ENCODE measurements at places on chromosomes 13 and 19.

- DNase-seq, result peak; percentile 42
Observed at GRCh38 chr19:10891405-10892086, 20.2 kb downstream of the CARM1 start.

DNA sequence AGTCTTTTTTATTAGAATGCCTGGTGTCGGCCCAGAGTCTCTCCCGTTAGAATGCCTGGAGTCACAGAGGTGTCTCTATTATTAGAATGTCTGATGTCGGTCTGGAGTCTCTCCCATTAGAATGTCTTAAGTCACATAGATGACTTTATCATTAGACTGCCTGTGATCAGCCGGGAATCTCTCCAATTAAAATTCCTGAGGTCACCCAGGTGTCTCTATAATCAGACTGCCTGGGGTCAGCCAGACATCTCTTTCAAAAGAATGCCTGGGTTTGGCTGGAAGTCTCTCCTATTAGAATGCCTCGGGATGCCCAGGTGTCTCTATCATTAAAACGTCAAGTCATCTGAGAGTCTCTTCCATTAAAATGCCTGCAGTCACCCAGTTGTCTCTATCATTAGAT lies 1493.9 kb downstream of the UQCRFS1 start:
- no peak for DNase-seq

- DNase-seq, result no peak
Observed at GRCh38 chr19:16463991-16464575, 7.7 kb downstream of the EPS15L1 start.

GRCh38 chr19:2207008-2207407 lies 29.1 kb downstream of the PLEKHJ1 start:
- no peak for DNase-seq

DNA sequence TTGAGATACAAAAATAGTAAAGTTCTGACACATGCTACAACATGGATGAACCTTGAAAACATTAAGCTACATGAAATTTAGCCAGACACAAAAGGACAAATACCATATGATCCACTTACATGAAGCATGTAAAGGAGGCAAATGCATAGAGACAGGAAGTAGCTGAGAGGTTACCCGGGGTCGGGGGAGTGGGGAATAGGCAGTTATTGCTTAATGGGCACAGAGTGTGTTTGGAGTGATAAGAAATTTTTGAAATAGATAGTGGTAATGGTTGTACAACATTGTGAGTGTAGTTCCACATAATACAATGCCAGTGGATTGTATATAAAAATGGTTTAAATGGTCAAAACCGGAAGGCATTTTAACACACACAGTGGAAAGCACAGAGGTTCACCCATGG lies 4.3 kb downstream of the N4BP2L1 start:
- no peak for DNase-seq

DNA sequence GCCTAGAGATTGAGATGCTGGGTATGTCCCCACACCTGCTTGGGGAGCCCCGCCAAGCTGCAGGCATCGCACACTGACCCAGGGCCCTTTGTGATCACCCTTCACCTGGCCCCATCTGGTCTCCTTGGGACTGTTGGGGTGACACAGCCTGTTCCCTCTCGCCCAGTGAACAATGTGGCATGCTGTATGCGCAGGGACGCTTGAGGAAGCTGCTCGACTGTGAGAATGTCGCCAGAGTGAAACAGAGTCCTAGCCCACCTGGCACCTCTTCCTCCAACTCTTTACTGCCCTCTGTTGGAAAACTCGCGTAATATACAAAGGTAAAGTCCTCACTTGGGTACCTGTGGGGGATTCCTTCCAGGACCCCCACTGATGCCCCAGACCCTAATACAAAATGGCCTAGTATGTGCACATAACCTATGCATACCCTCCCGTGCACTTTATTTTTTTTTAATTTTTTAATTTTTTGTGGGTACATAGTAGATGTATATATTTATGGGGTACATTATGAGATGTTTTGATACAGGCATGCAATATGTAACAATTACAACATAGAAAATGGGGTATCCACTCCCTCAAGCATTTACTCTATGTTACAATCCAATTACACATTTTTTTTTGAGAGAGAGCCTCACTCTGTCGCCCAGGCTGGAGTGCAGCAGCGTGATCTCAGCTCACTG lies 9.0 kb downstream of the BLOC1S3 start:
- DNase-seq, result no peak

DNA sequence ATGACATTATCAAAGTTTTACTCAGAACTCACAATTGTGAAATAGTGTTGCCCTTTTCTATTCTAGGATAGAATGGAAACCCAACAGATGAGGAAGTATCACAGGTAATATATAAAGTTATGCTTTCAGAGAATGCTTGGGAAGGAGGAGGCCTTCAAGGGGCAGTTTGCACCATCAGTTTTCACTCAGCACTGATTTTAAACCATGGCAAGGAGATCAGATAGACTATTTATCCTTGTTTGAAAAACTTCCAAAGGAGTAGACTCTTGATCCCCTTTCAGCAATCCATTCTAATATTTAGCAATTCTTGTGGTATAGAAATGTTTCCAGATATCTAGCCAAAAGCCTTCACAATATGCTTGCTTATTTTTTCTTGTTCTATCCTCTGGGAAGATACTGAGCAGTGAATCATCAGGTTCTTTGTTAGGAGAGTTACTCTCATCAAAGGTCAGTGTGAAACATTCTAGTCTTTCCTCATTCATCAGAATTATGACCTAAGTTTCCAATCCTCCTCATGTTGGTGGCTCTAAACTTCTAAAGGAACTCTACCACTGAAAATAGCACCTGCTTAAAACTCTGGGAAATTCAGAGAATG lies 3.8 kb downstream of the GPC6 start:
- DNase-seq, result no peak

- no peak for DNase-seq
Observed at GRCh38 chr13:31962731-31963370, 68.7 kb upstream of the FRY start.

DNA sequence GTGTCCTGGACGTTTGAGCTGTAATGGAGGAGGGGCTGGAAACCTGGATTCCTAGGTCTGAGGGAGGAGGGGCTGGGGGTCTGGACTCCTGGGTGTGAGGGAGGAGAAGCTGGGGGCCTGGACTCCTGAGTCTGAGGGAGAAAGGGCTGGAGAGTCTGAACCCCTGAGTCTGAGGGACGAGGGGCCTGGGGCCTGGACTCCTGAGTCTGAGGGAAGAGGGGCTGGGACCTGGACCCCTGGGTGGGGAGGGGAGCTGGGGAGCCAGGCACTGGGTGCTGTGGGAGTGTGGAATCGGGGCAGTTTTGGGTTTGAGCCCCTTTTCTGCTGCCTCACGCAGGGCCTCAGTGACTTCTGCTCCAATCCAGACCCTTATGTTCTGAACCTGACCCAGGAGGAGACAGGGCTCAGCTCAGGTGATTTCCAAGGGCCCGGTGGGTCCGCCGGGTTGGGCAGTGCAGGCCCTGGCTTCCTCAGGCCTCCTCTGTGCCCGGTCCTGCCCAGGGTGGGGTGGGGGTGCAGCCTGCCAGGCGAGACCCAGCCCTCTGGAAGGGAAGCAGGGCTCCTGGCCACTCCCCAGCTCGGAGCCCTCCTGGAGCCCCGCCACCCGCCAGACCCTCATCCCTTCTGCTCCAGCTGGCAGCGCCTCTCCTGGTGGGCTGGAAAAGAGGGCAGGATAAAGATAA lies 14.4 kb downstream of the TTYH1 start:
- DNase-seq, result no peak

DNA sequence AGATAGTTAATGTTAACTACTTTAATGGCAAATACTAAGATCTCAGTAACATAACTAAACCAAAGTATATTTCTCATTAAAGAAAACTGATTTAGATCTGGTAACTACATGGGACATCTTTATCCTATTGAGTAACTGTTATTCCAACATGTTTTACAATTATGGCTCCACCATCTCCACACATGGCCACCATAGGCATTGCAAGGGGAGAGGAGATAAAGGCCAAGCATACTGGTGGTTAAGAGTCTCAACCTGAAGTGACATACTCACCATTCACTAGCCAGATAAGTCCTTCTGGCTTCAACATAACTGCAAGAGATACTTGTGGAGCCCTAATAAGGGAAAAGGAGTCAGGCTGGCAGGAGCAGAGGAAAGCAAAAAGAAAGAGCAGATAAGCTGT lies 1586.4 kb upstream of the SPRY2 start:
- no peak for DNase-seq

DNA sequence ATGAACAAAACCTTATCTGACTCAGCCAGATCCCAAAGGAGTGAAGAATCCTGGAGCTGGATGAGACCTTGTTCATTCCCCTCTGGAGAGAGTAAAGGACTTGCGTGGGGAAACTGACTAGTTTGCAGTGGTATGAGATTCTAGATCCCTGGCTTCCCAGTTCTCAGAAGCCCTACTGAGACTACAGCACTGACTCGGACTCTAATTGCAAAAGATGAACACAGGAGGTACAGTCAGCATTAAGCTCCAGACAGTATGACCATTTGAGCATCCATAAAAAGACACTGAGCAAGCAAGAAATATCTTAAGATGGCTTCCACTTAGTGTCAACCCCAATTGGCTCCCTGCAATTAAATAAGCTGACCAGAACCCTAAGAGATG lies 6.8 kb downstream of the ZC3H4 start:
- no peak for DNase-seq

- no peak for DNase-seq
Observed at GRCh38 chr13:25927932-25928331, 123.9 kb downstream of the SHISA2 start.

DNA sequence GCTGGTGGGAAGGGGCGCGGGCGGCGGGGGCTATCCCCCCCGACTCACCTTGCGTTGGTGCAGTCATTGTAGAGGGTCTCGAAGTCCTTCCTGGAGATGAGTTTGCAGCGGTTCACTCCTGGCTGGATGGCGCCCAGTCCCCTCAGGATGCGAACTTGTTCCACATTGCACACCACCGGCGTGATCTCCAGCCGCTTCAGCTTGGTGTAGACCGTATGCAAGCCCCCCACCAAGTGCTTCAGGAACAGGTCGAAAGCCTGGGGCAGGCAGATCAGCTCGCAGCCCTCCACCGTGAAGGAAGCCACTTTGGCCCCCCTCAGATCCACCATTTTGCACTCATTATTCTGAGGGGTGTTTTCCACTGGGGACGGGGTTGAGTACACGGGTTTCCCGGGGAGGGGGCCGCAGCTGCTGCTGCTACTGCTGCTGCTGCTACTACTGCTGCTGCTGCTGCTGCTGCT lies 1.1 kb downstream of the DACH1 start:
- DNase-seq, result peak; percentile 15

- DNase-seq, result no peak
Observed at GRCh38 chr13:110272227-110272626, 34.7 kb downstream of the COL4A1 start.

DNA sequence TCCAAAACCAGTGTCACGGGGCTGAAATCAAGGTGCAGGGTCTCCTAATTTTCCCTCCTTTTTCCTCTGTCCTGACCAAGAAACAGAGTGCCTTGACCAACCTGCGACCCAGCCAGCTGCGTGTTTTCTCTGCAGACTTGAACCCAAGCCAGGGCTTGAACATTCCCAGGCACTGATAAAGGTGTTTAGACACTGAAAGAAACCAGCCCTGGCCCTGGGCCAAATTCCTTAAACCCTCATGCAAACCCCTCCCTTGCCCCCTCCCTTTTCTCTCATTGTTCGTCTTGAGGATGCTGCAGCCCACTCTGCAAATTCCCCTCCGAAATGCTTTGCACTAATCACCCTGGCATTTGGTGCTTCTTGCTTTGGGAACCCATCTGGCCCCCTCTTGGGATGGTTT lies 9.5 kb upstream of the FFAR2 start:
- DNase-seq, result no peak

- no peak for DNase-seq
Observed at GRCh38 chr19:11123114-11123513, 32.5 kb downstream of the SPC24 start.

- no peak for DNase-seq
Observed at GRCh38 chr19:10091895-10092641, 6.0 kb downstream of the SHFL start.

- no peak for DNase-seq
Observed at GRCh38 chr13:36166046-36166445, 34.9 kb upstream of the DCLK1 start.

GRCh38 chr19:45790942-45791341 lies 1.7 kb downstream of the DMWD start:
- DNase-seq, result peak; percentile 27

GRCh38 chr19:7681340-7682174 lies 924 bp downstream of the TRAPPC5 start:
- DNase-seq, result peak; percentile 83

DNA sequence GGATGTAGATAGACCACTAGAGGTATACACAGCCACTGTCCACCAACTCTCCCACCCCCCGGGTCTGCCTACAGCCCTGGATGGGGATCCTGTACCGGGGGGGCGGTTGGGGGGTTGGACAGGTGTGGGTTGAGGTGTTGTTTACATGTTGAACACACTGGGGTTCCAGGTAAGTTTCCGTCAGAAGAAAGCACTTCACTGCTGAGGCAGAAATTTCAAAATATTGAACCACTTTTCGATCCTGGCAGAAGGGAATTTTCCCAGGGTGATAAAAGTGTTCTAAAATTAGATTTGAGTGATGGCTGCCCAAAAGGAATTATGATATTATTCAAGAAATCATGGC lies 6.6 kb upstream of the CEACAM16 start:
- DNase-seq, result no peak

GRCh38 chr13:77751513-77752456 lies 54.3 kb downstream of the SLAIN1 start:
- peak; percentile 22 for DNase-seq

GRCh38 chr13:26695891-26696311 lies 64.7 kb downstream of the GPR12 start:
- DNase-seq, result no peak

- no peak for DNase-seq
Observed at GRCh38 chr13:94620286-94620896, 18.7 kb downstream of the GPR180 start.

DNA sequence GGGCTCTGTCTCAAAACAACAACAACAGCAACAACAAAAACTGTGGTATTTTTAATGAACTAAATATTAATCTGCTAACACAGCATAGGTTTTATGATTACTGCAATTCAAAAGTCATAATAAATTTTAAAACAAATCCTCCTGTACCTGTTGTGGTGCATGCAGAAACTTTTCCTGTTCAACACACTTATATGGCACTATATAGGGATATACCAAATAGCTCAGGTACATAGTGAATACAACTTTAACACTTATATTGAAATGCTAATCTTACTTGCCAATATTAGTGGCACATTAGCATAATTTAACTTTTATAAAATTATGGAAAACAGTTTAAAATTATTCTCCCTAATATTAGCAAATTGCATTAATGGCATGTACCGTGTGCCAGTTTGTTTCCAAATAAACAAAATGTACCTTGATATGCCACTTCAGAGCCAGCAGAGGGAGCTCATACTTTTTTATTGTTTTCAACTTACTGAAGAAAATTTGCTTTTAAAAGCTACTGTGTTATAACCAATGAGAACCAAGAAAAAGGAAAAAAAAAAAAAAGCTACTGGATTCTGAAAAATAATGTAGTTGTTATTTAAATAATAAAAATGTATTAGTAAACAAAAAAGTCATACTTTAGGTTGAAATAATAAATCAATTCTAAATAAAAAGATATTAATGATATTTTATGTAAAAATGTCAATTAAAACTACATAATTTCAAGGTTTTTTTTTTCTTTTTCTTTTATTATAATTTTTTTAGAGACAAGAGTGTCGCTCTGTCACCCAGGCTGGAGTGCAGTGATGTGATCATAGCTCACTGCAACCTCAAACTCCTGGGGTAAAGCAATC lies 18.0 kb upstream of the RBM26 start:
- no peak for DNase-seq

Data from heart right ventricle (tissue), 16 donors.